ENCODE measurements at places on chromosomes 3 and 15. TPM values are rescaled to one million over a fixed set of nuclear protein-coding genes. Genes with fewer than 3 reads are reported as not detected.

FBXL22 gene
- 39.6 TPM for total RNA-seq

FBXW12 gene
- total RNA-seq, result not detected

ARL6IP5 gene
- 169 TPM for total RNA-seq

HESX1 gene
- total RNA-seq, result 3.6 TPM

SEMA4B gene
- 96.1 TPM for total RNA-seq

CAV3 gene
- not detected for total RNA-seq

CCR3 gene
- not detected for total RNA-seq

- H3K27me3 ChIP-seq, result no peaks in the 10 kb centered on the region
- no peaks in the 10 kb centered on the region for H3K36me3 ChIP-seq
- no peak overlapping the region for H3K4me3 ChIP-seq
- H3K4me1 ChIP-seq, result no peaks in the 10 kb centered on the region
These were observed 24.4 kb downstream of the SLC2A2 start for GRCh38 chr3:171001957-171002694.

DNA sequence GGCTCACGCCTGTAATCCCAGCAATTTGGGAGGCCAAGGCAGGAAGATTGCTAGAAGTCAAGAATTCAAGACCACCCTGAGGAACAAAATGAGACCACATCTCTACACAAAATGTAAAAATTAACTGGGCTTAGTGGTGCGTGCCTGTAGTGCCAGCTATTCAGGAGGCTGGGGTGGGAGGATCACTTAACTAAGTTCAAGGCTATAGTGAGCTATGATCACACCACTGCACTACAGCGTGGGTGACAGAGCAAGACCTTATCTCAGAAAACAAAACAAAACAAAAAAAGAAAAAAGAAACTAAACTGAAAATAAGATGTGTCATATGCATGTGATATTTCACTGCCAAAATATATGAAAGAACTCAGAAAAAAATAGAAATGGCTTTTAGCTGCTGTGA lies 243.3 kb upstream of the CCDC54 start:
- H3K4me3 ChIP-seq, result no peak overlapping the region
- H3K4me1 ChIP-seq, result no peaks in the 10 kb centered on the region
- H3K27ac ChIP-seq, result no peak overlapping the region
- no peaks in the 10 kb centered on the region for H3K27me3 ChIP-seq
- H3K36me3 ChIP-seq, result no peaks in the 10 kb centered on the region

GRCh38 chr15:41994772-41995475 lies 22.6 kb upstream of the EHD4 start:
- peaks cover 7% of the 10 kb centered on the region for H3K4me1 ChIP-seq
- H3K27ac ChIP-seq, result no peak overlapping the region
- no peaks in the 10 kb centered on the region for H3K27me3 ChIP-seq
- H3K36me3 ChIP-seq, result no peaks in the 10 kb centered on the region
- no peak for DNase-seq
- no peak overlapping the region for H3K4me3 ChIP-seq

All from prostate gland (tissue), 2 donors.